ENCODE measurements at places on chromosomes 2 and 18.

GRCh38 chr2:49973917-49974368 lies 819.6 kb upstream of the FSHR start:
- peak; percentile 67 for DNase-seq

- DNase-seq = no peak
Observed at GRCh38 chr2:12935796-12936195, 219.1 kb downstream of the TRIB2 start.

GRCh38 chr2:118604371-118604770 lies 243.1 kb downstream of the EN1 start:
- DNase-seq = no peak

DNA sequence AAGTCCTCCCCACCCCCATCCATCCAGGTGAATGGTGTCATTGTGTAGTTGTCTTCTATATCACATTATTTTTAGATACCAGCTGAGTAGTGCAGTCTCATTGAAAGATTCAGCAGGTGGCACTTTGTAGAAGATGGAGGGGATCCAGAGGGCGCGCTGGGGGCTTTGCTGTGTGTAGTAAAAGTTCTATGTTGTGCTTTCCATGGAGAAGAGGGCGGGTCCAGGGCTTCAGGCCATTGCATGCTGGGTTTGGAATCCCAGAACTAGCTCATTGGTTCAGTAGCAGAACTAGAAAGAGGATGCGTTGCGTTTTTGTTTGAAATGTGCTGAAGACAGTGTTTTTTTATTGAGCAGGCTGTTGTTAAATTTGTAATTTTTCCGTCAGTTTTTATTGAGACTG lies 120.0 kb downstream of the MAP4K4 start:
- no peak for DNase-seq

DNA sequence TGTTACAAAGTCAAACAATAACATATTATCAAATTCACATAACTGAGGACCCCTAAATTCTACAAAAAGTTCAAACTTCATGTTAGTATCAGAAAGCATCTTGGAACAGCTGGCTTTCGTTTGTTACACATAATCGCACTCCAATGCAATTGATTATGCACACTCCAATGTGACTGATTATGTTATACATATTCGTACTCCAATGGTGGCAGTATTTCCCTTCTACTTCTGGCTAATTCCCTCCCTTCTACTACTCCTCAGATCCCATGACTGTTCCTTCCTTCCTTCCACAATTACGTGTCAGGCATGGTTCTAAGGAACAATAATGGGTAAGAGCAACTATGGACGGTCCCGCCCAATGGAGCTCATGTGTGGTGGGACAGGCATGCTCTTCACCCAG lies 137.1 kb upstream of the CCDC150 start:
- DNase-seq = no peak

GRCh38 chr2:240586919-240587800 lies 626 bp downstream of the CAPN10 start:
- DNase-seq = no peak

DNA sequence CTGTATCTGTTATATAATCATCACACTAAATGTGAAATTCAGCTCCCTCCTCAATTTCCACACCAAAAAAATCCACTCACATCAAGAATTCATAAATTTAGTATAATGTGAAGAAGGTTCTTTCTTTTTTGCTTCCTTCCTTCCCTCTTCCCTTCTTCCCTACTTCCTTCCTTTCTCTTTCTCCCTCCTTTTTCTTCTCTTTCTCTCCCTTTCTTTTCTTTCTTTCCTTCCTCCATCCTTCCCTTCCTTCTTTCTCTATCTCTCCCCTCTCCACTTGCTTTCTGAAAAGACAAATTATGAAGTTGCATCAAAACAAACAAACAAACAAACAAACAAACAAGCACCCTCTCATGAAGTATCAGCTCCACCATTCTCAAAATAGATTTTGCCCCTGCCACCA lies 290.0 kb downstream of the PDE11A start:
- DNase-seq = no peak

- DNase-seq = no peak
Observed at GRCh38 chr18:27808683-27809082, 368.2 kb downstream of the CDH2 start.

DNA sequence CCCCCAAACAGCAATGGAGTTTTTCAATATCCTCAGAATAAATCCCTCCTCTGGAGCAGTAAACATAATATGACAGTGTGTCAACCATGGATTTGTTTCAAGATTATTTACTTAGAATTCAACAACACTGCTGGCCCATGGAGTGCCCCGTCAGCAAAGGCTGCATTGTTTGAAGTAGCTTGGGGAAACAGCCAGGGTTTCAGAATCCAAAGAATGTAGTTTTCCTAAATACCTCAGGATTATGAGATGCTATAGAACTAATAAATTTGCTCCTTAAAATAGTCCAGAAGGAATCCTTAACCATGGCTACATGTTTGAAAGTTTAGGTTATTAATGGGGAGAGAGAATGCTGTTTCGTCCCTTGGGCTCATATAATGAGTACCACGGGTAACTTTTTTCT lies 13.1 kb upstream of the CETN1 start:
- no peak for DNase-seq

DNA sequence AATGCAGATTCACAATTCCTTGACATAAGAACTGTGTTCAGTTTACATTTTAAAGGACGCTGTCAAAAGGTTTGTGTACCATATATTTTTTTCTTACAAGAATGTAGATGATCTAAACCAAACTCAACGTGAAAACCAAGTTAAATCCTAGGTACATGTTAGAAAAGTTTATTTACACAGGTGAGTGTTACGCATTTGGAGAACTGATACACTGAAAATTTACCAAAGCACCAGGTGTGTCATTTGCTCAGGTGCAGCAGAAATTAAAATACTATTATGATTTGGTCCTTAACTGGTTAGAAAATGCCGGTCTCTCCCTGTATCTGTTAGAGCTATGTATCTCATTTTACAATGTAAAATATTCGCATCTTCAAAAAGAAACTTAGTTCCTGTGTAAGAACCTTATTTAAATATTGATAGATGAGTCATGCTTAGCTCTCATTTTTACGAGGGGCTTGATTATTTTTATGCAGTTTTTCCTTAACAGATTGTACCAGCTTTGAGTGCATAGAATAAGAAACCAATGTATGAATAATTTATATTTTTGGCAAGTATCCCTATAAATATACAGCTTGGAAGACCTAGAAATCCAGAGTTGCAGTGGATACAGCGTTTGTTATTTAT lies 25.1 kb downstream of the MFF start:
- DNase-seq = no peak

- DNase-seq = no peak
Observed at GRCh38 chr2:147546109-147546508, 298.7 kb upstream of the ACVR2A start.

DNA sequence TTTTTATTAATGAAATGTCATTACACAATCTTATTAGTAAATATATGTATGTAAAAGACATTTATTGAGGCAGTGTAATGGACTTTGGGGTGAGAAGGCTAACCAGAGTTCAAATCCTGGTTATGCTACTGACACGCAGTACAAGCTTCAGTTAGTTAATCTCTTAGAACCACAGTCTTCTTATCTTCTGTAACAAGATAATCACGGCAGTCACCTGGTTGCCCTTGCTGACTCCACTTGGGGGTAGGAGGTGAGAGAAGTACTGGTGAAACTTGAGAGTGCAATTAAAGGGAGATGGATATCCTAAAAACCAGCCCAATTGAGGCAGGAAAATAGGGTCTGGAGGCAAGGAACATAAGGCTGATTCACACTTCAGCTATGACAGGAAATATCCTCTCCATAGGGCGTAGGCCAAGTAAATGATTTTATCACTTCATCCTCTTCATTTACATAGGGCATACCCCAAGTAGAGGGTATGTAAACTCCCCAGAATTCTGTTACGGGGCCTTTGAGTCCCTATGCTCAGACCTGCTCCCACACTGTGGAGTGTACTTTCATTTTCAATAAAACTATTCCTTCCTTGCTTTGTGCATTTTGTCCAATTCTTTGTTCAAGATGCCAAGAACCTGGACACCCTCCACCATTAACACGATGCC lies 21.3 kb downstream of the SKA1 start:
- no peak for DNase-seq

All from iPS DF 6.9 (cell line).